CD4-positive, alpha-beta T cell treated with Interleukin-17A for 4 hours (primary cell): ENCODE measurements at places on chromosomes 13 and 19.

GRCh38 chr13:93307136-93307535, 80.5 kb downstream of the GPC6 start:
- no peak for DNase-seq

- no peak for DNase-seq
These were observed 709.3 kb upstream of the KLHL1 start for GRCh38 chr13:70817576-70817975.

GRCh38 chr19:54549224-54549623, 24.4 kb upstream of the LILRA2 start:
- no peak for DNase-seq

- DNase-seq: no peak
These were observed 8.4 kb downstream of the COL5A3 start for GRCh38 chr19:10001899-10002298.

- no peak for DNase-seq
These were observed 1.4 kb downstream of the MATK start for GRCh38 chr19:3784607-3785450.

- peak; percentile 71 for DNase-seq
These were observed 2.5 kb downstream of the LYL1 start for GRCh38 chr19:13100031-13100588.

DNA sequence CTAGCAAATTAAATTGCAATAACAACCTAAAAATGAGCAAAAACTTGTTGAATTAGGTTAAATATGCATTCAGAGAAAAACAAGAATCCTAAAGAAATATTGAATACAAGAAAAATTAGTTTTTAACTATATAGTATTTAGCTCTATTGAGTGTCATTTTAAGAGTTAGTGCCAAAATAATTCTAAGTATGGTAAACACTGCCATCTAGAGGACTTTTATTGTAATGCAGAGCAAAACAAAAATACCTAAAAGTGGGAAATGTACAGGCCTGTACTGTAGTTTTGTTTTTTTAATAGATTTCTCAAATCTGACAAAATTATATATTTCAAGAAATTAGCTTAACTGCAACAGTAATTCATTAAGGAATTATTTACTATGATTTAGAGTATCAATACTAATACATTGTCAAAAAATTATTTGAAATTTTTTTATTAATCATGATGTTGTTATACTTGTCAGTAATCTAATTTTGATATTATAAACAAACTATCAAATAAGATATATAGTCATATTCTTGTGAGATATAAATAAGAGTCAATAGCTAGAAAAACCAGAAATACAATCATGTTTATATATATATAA, 8.2 kb upstream of the PCDH9 start:
- DNase-seq: no peak
